COR-L47 (cell line): ENCODE measurements at places on chromosomes 5 and 9.

GRCh38 chr9:14097666-14098415 lies 216.1 kb downstream of the NFIB start:
- no peak for DNase-seq

DNA sequence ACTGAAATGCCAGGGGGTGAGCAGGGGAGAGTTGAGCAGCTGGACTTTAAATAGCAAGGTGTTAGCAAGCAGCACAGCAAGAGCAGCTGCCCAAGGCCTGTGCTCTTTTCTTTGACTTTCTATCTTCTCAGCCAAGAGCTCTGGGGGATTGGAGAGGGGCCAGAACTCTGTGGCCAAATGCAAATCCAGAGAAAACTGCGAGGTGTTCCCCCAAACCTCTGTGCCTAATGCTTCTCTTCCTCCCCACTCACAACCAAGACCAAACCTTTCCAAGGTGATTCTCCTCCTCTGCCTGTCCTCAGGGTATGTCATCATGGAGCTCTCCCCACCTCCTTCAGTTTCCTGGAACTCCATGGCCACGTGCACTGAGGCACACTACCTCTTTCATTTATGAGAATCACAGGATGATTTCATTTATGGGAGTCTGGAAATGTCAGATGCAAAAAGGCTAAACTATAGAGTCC lies 118.7 kb upstream of the WWC1 start:
- DNase-seq: no peak

- no peak for DNase-seq
Measured at GRCh38 chr5:75167345-75167744, 69.3 kb downstream of the ANKRD31 start.

GRCh38 chr5:146474065-146474464 lies 26.9 kb downstream of the TCERG1 start:
- DNase-seq: no peak

- no peak for DNase-seq
Measured at GRCh38 chr9:114930056-114930812, at the start of gene TNFSF8. TSS of gene TNFSF8 (minus strand) at chr9:114930591. CDS start at chr9:114930303, 288 bp downstream.

- no peak for DNase-seq
Measured at GRCh38 chr9:116209414-116210116, 56.0 kb downstream of the PAPPA start.

- DNase-seq: no peak
Measured at GRCh38 chr9:107246259-107247254, 36.5 kb upstream of the RAD23B start.

DNA sequence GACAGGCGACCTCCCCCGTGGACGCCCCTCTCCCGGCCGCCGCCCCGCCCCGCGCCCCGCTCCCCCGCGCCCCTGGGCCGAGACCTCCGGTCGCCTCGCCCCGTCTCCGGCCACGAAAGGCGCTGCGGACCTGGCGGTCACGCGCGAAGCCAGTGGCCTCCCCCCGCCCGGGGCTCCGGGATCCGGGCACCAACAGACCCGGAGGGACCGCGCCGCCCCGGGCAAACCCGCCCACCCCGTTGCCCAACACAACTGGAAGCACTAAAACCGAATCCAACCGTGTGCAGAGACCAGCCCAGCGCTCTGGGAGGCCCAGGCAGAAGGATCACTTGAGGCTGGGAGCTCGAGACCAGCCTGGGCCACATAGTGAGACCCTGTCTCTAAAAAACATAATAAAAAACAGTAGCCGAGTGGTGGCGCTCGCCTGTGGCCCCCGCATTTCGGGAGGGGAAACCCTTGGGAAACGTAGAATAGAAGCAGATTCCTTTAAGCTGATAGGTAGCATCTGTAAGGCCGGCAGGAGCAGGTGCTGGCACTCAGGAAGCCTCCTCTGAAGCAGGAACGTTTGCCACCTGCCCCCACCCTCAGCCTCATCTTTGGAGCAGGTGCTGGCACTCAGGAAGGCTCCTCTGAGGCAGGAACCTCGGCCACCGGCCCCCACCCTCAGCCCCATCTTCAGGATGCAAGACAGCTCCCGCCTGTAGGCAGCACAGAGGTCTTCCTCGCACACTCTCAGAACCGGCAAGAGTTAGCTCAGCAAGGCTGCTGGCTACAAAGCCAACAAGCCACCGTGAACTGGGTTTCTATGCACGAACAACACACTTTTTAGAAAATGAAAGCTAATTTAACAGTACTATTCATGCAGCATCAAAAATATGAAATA lies 4.6 kb upstream of the SLC9A3 start:
- DNase-seq: no peak

GRCh38 chr5:71832812-71833715 lies 114.0 kb downstream of the CARTPT start:
- DNase-seq: no peak

DNA sequence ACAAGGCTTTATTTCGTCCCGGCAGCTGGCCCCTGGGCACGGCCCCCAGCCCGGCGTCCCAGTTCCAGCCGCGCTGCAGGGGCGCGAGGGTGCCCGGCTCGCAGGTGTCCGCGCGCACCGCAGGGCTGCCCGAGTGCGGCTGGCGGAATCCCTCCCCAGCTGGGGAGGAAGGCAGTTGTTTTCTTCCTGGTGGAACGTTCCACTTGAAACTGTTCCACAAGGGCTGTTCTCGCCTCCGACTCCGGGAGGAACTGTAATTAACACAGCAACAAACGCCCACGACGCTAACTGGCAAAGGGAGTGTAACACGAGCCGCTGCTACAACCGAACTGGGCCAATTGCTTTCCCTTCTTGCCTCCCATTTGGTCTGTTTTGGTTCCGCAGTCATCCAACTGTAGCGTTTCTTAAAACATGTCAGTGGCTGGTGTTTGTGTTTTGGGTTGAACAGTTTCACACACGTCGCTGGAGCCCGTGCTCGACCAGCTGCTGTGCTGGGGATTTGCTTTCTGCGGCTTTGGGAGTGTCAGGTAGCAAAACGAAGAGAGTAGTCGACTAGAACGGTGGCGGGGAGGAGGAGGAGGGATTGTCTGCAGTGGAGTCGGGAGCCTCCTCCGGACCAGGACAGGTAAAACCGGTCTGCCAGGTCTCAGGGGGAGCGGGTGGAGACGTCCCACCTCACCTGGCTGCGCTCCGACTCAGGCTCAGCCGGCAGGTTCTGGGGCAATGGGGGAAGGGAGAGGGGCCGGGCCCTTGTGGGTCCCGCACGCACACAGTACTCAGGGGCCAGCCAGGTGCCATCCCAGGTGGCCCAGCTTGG lies 131.6 kb upstream of the NIPBL start:
- DNase-seq: peak; percentile 43

GRCh38 chr9:13975611-13976290 lies 338.2 kb downstream of the NFIB start:
- no peak for DNase-seq

GRCh38 chr9:14307989-14308852 lies 5.7 kb downstream of the NFIB start:
- no peak for DNase-seq

GRCh38 chr5:148884339-148885020 lies 58.1 kb downstream of the ADRB2 start:
- DNase-seq: no peak

DNA sequence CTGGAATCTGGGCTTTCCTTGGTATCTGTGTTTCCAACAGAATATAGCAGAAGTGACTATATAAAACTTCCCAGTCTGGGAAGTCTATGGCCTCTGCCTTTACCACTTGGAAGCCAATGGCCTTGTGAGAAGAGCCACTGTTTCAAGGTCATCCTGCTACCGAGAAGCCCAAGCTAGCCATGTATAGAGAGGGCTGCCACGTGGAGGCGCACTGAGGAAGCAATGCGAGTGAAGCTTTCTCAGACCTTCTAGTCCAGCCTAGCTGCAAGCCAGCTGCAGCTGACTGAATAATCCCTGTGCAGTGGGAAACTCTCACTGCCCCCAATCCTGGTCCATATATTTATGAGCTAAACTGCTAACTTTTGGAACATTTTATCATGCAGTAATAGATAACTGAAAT lies 661.8 kb upstream of the RIOK2 start:
- no peak for DNase-seq
